ENCODE measurements at places on chromosomes 5 and 9. TPM values are rescaled to one million over a fixed set of nuclear protein-coding genes. Genes with fewer than 3 reads are reported as not detected.

Gene SPINK6
- total RNA-seq = not detected

Gene TPPP
- 5.2 TPM for total RNA-seq

Gene SPAAR
- total RNA-seq = 0.33 TPM

Gene NKD2
- total RNA-seq = 18.0 TPM

Gene C6
- total RNA-seq = 0.55 TPM

Gene ANKRD31
- total RNA-seq = 1.5 TPM

Gene PRDM9
- total RNA-seq = not detected

Gene SYK
- 5.9 TPM for total RNA-seq

Gene C1QTNF2
- total RNA-seq = 16.9 TPM

Gene TTC16
- not detected for total RNA-seq

Gene CHSY3
- total RNA-seq = 25.1 TPM

Gene LCN9
- not detected for total RNA-seq

Gene PRRX2
- total RNA-seq = 7.9 TPM

Gene CTXN3
- total RNA-seq = 4.0 TPM

Gene SKP1
- total RNA-seq = 305 TPM

All from camera-type eye (tissue), 1 donor.